Activated CD4-positive, alpha-beta T cell treated with anti-CD3 and anti-CD28 coated beads, Interleukin-2, amount 50 U/mL, for 24 hours (primary cell): ENCODE measurements at places on chromosomes 13 and 19.

- DNase-seq = no peak
These were observed 6.8 kb downstream of the HSPH1 start for GRCh38 chr13:31154939-31155338.

- no peak for DNase-seq
These were observed 2.5 kb upstream of the S1PR4 start for GRCh38 chr19:3175781-3176714.

- no peak for DNase-seq
These were observed 555 bp downstream of the SCAF1 start for GRCh38 chr19:49642492-49643035.

GRCh38 chr13:110132225-110132982, 174.6 kb downstream of the COL4A1 start:
- no peak for DNase-seq

GRCh38 chr19:56403261-56403660, 871 bp upstream of the ZNF583 start:
- peak; percentile 8 for DNase-seq

DNA sequence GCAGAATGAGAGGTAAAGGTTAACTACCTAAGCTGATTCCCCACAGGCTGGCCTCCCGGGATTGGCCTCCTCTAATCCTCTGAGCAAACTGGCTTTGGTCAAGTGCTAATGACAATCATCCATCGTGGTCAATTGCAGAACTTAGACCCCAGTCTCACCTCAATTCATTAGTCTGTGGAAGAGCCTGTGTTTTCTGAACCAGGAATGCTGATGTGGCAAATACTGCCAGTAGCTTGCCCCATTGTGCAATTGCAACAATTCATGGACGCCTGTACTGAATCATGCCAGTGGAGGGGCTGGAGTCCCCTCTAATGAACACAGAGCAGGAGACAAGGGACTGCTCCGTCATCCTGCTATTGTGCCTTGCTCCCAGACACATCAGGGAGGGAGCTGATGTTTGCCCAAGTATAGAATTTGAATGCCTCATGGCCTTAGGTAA, 1256.5 kb downstream of the EFNB2 start:
- no peak for DNase-seq

DNA sequence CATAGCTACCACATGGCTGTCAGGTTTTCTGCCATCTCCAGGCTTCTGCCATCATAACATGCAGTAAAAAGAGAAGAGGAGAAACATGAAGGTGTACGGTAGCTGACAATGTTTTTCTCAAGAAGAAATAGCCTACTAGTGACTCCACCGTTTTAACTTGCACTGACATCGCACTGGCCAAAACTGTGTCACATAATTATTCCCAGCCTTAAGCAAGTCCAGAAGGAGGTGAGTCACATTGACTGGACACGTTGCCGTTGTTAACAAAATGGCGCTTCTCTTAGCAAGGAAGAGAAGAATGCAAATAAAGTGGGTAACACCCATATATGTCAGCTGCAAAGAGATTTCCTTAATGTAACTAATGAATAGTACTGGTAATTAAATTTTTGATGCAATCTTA, 810.4 kb upstream of the SLC10A2 start:
- no peak for DNase-seq

- DNase-seq = no peak
These were observed 374.4 kb downstream of the SPRY2 start for GRCh38 chr13:79966493-79966895.

DNA sequence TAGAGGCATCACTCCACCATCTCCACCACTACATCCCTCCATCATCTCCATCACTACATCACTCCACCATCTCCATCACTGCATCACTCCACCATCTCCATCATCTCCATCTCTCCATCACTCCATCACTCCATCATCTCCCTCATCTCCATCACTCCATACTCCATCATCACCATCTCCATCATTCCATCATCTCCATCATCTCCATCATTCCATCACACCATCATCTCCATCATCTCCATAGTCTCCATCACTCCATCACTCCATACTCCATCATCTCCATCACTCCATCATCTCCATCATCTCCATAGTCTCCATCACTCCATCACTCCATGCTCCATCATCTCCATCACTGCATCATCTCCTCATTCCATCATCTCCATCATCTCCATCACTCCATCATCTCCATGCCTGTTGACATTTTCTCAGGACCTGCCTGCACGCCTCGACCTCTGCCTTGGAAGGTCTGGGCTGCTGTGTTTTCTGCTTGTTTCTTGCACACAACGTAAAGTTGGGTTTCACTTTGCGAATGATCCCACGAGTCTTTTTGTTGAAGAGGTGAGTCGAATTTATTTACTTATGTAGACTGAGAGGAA, 21.2 kb upstream of the RASA3 start:
- DNase-seq = no peak

DNA sequence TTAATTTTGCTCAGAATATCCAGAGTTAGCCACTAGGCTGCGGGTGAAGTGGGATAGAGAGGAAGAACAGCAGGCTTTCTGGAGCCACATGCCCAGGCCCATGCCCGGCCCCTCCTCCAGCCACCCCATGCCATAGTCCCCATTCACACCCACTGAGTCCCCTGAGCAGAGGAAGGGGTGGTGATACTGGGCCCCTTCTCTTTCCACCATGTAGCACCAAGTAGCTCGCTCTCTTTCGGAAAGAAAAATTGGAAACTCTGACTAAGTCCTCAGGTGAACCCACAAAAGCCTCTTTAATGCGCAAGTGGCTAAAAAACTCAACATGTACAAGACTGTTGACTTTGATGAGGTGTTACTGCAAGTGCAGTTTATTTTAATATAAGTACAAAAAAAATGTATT, 76.7 kb upstream of the GPR183 start:
- no peak for DNase-seq

- peak; percentile 52 for DNase-seq
These were observed 6.9 kb downstream of the IL4I1 start for GRCh38 chr19:49889687-49890348.

DNA sequence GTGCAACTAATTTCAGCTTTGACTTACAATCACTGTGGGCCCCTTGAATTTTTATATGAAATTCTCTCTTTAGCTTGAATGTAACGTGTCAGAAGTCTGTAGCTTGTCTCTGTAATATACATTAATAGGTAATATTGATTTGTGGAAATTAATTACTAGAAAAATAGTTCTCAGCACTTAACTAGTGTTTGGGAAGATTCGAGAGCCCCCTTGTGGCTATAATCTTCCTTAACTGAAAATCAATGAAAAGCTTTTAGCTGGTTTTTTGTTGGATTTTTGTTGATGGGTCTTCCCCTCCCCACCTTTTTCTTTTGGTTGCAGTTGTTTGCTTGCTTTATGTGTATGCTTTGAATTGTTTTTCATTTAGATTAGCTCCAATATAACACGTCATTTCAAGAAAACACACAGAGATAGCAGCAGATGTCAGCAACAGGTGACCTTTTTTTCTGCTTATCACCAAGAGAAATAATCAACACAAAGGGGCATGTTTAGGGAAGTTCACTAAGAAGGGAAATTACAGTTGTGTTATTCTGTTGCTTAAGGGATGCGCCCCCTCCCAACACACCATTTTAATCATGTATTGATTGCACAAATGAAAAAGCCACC, 176.8 kb downstream of the OXGR1 start:
- no peak for DNase-seq

- peak; percentile 31 for DNase-seq
These were observed 1.2 kb downstream of the KL start for GRCh38 chr13:33017323-33017929.

GRCh38 chr13:26495750-26496149, 61.7 kb upstream of the WASF3 start:
- DNase-seq = no peak

GRCh38 chr19:32427536-32427935, 22.0 kb downstream of the DPY19L3 start:
- DNase-seq = no peak
